Omental fat pad (tissue), 4 donors: ENCODE measurements at places on chromosomes 1 and 21.
A peak's percentile ranks its signal among the peaks of the same experiment; 100 is the strongest.

- DNase-seq: no peak
Measured at GRCh38 chr1:156458181-156458503, 42.4 kb downstream of the MEF2D start.

DNA sequence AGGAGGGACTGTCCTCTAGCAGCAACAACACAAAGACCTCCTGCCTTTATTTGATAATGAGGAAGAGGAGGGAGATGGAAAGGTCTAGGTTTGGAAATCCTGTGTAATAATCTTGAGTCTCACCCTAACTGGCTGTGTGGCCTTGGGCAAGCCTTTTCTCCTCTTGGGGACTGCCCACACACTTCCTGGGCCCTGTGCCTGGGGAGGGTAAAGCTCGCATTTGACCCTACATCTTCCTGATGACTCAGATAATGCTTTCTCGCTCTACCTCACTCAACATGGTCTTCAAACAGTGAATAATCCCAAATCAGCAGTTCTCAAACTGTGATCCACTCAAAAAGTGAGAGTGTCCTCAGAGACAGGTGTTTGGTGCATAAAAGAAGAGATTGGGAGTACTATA, 81.2 kb downstream of the VWA5B1 start:
- DNase-seq: no peak

- DNase-seq: no peak
Measured at GRCh38 chr1:77925956-77926355, 37.5 kb downstream of the NEXN start.

DNA sequence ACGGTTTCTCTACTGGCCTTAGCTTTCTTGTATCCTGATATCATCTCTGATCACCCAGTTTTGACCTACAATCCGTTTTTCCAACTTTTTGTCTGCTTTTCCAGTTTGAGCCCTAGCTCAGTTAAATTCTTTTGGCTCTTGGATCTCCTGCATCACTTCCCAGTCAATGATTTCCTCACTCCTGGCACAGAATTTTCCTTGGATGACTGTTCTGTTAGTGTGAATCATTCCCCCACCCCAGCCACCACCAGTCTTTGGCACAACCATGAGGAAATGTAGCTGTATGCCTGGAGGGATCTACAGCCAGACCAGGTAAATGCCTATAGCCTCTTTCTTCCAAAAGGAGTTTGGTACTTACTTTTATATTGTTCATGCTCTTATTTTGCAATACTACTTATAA, 187.2 kb upstream of the PTGFR start:
- DNase-seq: peak; percentile 27

DNA sequence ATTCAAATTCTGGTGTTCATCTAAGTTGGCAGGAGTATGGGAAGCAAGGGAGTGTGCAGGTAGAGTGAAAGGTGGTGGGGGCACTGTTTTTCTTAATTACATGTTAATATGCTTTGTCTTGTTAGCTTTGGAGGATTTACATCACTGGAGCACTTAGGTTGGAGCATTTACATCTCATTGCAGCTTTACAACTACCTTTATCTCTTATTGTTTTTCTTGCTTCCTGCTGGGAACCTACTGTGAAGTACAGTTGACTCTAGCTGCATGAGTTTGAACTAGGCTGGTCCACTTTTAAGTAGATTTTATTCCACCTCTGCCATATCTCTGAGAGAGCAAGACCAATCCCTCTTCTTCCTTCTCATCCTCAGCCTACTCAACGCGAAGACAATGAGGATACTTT, 554.8 kb upstream of the B3GALT2 start:
- DNase-seq: no peak

GRCh38 chr1:23366598-23366997, 3.0 kb downstream of the ZNF436 start:
- no peak for DNase-seq

DNA sequence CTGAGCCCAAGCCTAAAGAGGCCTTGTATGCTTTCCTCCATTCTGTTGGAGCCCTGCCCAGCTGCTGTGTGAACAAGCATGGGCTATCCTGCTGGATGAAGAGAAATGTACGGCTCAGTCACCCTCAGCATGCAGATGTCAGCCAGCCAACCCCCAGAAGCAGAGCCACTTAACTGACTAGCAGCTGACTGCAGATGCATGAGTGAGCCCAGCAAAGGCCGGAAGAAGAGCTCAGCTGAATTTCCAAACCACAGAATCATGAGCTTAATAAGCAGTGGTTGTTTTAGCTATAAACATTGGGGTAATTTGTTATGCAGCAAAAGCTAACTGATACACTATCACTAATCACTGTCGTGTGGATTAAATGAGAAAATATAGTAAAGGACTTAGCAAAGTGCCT, 39.0 kb downstream of the FOXO6 start:
- no peak for DNase-seq

DNA sequence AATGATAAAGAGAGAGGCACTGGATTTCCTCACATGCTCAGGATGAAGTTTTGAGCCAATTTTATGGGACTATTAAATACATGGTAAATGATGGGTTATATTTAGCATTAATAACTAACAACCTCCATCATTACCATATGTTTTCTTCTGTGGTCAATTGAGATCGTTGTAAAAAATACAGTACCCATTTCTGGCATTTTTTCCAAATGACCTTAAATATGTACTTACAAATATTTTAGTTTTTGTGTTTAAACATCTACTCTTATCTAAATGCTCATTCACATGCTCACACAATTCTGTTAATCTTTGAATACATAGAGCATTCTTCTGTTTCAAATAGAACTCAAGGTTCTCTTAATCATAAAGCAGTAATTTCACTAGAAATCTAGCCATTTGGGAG, 330.0 kb upstream of the BRINP3 start:
- DNase-seq: no peak

DNA sequence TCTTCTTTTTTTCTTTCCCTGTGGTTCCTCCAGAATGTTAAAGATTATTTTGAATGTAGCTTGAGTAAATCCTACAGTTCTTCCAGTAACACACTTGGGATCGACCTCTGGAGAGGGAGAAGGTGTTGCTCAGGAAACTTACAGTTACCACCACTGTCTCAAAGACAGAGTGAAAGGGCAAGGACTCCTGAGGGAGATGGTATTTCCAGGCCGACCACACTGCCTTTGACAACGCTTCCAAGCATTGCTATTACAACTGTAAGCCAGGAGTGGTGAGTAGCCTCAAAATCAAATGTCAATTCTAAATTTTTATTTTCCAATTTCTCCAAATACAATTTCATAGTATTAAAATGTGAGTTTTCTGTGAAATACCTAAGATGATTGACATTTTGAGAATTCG, 125.9 kb downstream of the PDE4B start:
- no peak for DNase-seq

- DNase-seq: no peak
Measured at GRCh38 chr1:2583871-2584351, 2.7 kb upstream of the PRXL2B start.

GRCh38 chr1:43434256-43434655, 19.5 kb downstream of the HYI start:
- no peak for DNase-seq

DNA sequence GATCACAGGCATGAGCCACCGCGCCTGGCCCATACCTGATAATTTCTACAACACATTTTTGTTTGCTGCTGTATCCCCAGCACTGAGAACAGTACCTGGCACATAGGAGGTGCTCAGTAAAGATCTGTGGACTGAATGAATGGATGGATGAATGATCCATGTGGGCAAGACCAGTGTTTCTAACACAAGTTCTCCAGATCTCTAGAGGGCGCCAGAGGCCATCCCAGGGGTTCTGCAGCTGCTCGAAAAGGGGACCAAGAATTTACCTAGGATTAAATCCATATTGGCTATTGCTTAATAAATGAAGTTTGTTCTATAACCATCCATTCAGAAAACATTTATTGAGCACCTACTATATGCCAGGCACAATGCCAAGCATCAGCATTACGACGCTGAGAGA, 167.7 kb downstream of the ACTL8 start:
- DNase-seq: no peak

DNA sequence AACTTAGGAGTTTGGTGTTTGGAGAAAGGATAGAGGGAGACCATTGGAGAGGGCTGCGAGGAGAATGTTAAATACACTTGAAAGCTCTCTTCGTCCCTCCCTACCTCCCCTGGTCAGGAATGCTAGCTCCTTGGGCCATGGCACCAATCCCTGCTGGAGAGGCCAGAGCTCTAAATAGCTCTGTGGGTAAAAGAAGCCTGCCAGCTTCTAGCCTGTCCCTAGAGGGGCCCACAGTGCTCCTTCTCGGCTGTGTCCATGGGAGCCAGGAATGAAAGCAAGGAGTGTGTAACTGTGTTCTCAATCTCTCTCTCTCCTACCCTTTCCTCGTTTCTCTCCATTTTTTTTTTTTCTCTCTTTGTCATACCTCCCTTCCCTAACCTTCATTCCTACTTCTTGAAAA, at the start of gene CCDC190:
Gene CCDC190, minus strand, starts transcription at position 75 of the 400 bp plus-strand sequence. CDS start 1,529 bp downstream, outside the sequence.
- no peak for DNase-seq

- DNase-seq: no peak
Measured at GRCh38 chr1:239555350-239555749, 169.0 kb downstream of the CHRM3 start.

GRCh38 chr1:200302192-200302920, 107.5 kb downstream of the ZNF281 start:
- DNase-seq: no peak

GRCh38 chr1:45430490-45430889, 60.5 kb downstream of the TESK2 start:
- DNase-seq: no peak

- no peak for DNase-seq
Measured at GRCh38 chr1:99829269-99829668, 20.9 kb upstream of the AGL start.

GRCh38 chr1:95168761-95169351, 51.7 kb downstream of the TLCD4 start:
- no peak for DNase-seq

GRCh38 chr1:181482521-181483284, 614 bp upstream of the CACNA1E start:
- DNase-seq: no peak

- no peak for DNase-seq
Measured at GRCh38 chr1:18953731-18954231, 2.7 kb downstream of the IFFO2 start.

GRCh38 chr1:92826792-92827191, 5.0 kb upstream of the RPL5 start:
- DNase-seq: no peak

DNA sequence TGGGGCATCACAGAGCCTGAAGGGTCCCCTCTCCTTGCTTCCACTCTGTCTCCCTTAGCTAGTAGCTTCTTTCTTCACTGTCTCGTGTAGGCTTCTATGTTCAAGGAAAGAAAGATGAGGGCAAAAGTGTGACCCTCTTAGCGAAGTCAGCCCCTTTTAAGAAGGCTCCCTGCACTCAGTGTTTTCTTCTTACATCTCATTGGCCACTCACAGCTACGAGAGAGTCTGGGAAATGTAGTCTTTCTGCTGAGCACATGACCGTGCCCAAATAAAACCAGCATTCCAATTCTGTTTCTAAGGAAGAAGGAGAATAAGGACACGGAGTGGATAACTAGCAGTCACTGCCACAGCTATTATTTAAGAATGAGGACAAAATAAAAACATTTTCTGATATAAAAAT, 104.9 kb upstream of the TNR start:
- no peak for DNase-seq

DNA sequence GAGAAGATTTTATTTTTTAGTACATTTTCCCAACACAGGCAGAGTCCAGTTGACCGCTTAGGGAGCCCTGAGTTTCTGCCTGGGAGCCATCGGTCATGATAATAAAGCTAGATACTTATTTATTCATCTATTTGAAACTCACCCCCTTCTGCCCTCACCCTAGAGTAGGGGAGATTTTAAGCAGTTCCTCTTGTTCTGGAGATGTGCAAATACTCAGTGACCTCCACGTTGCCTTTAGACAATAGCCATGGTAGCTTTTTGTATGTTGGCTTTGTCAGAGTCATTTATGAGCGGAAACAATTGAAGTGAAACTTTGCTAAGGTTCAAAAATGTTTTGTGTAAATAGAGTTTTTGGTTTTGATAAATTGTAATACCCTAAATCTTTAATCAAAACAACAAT, 45.7 kb upstream of the PLPPR4 start:
- no peak for DNase-seq

DNA sequence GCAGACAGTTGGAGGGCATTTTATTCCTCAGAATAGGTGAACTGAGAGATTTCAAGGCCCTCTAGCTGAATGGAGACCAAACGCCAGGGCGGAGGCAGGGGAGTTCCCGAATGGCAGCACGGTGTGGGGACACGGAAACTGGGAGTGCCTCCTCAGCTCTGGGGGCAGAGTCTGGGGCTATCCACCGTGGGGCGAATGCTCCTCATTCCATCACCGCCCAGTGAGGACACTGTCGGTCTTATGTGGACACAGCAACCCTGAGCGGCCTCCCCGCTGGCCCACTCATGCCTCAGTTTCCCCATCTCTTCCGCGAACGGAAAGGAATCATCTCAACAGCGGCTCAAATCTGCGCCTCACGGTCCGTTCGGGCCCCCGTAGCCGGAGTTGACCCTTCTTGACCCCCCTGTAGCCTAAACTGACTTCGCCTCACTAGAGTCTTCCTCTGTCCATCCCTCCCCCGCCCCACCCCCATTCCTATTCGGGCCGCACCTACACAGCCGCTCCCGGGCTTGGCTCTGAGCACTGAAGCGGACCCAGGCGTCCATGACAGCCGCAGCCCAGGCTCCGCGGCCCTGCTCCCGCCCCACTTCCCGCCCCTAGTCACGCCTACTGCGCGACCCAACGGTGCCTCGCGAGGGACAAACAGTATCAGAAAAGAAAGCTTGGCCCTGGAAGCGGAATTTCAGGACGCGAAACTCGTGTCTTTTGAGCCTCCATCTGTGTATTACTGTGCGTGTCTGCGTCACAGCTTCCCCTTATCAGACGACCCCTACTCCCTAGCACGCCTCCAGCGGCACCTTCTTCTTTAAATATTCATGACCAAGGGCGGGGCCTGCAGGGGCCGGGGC, at the start of gene PEX11B:
Gene PEX11B, minus strand, starts transcription at position 574 of the 848 bp plus-strand sequence. Its CDS starts 29 bp downstream, at position 545.
- DNase-seq: peak; percentile 78

DNA sequence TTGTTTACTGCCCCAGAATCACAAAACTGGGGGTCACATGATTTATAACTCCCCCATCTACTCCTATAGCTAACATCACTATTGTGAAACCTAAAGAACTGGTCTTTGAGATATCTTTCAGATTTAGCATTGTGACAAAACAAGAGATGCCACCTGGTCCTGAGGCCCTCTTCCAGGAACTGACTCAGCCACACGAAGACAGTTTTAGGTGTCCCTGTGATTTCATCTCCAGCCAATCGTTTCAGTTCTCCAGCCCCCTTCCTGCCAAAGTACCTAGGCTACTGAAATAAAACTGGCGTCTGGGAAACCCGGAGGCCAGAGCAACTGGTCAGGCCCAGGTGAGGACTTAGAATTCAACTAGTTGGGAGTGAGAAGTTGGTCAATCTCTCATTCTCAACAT, 36.6 kb downstream of the TBX19 start:
- DNase-seq: no peak
